Activated CD4-positive, alpha-beta T cell treated with anti-CD3 and anti-CD28 coated beads for 36 hours (primary cell): ENCODE measurements at places on chromosomes 11 and 22. TPM values are rescaled to one million over a fixed set of nuclear protein-coding genes. Genes with fewer than 3 reads are reported as not detected.

Gene TRIM49
- total RNA-seq = not detected

Gene UBQLNL
- 0.14 TPM for total RNA-seq

Gene KDM4E
- total RNA-seq = not detected

Gene TMEM191B
- total RNA-seq = 0.72 TPM

Gene TRIM3
- 3.8 TPM for total RNA-seq

Gene PKP3
- 0.07 TPM for total RNA-seq

Gene GRM5
- not detected for total RNA-seq

Gene KLHL35
- 0.62 TPM for total RNA-seq

Gene OR51E2
- not detected for total RNA-seq

Gene TYR
- total RNA-seq = not detected

Gene UPK2
- 0.19 TPM for total RNA-seq

Gene TRPM5
- total RNA-seq = 0.05 TPM

Gene GLYATL2
- not detected for total RNA-seq

Gene CDC42EP2
- 0.91 TPM for total RNA-seq

Gene APOL3
- 55.4 TPM for total RNA-seq

Gene APOBEC3B
- 8.5 TPM for total RNA-seq

Gene GLYAT
- total RNA-seq = not detected

Gene FRMD8
- 37.5 TPM for total RNA-seq

Gene KRTAP5-9
- 0.21 TPM for total RNA-seq

Gene OR8D1
- total RNA-seq = not detected

Gene DDI1
- not detected for total RNA-seq
